ENCODE measurements at places on chromosomes 1 and 21.
A peak's percentile ranks its signal among the peaks of the same experiment; 100 is the strongest.

DNA sequence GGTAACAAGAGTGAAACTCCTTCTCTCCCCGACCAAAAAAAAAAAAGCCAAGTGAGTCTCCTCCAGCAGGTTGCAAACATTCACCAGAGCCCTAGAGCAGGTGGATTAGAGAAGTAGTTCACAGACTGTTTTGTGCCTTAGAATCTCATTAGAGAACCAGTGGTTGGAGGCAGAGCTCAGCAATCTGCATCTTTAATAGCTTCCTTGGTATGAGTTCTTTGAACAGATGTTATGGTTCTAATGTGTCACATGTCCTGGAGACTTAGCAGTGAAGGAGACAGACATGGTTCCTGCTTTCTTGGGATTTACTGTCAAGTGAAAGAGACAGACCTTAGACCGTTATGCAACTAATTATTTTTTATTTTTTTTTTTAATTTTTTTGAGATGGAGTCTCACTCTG is 26.8 kb downstream of the SESN2 start:
- no peak for DNase-seq

GRCh38 chr1:76390456-76390855 is 315.9 kb downstream of the ST6GALNAC3 start:
- peak; percentile 56 for DNase-seq

DNA sequence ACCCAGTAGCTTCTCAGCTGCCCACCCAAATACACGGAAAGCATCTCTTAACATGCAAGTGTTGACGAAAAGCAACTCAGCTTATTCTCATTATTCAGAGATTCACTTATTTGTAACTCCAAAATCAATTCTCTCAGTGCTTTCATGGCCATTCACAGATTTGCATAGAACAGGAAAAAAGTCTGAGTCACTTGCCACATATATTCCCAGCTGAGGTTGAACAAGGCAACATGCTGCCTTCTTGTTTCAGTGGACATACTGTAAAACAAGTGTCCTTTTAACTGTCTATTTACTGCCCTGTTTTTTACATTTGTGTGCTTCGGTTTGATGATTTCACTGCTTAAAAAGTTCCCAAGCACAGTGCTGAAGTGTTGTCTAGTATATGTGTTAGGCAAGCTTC is 273.0 kb downstream of the LTN1 start:
- no peak for DNase-seq

DNA sequence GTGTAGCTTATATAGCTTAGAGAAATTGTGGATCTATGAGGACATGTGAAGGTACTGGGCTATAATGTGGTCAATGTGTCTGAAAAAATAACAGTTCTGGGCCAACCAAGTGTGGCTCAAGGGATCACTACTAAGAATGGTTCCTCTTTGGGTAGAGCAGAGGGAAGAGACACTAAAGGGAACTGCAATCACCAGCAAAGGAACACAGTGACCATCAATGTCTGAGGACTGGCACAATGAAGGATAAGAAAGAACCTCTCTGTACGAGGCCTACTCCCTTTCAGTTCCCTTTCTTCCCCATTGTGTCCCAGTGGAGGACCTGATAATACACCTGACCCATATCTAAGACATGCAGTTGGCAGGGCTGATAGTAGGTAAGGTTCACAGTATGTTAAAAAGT is 89.9 kb upstream of the JAK1 start:
- no peak for DNase-seq

DNA sequence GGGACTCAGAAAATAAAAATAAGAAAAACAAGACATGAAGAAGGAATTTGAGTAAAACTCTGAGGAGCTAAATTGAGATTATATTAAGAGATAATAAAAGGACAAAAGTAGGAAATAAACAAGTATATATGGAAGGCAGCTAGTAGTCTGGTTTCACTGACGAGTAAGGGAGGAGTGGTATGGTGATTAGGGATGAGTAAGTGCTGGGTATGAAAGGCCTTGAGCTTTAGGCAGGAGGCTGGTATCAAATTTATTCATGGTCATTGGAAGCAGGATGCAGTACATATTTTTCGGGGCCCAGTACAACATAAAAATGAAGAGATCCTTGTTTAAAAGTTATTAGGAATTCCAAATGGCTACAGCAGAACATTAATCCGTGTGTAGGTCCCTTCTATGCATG is 789.7 kb upstream of the PRMT6 start:
- no peak for DNase-seq

DNA sequence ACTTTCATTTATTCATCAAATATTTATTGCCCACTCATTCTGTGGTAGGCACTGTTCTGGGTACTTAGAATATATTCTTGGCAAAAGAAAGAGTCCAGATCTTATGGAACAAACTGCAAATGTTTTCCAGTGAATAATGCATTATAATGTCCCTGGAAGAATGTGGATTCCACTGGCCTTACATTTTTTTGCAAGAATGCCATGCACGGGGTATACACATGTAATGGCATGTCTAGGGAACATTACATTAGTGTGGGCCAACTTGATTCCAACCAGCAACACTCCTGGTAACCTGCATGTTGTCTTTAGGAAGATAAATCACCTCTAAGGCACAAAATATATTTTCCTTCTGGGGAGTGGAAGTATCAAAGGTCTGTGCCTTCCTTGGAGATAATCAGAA is 33.0 kb upstream of the IFI44L start:
- no peak for DNase-seq

DNA sequence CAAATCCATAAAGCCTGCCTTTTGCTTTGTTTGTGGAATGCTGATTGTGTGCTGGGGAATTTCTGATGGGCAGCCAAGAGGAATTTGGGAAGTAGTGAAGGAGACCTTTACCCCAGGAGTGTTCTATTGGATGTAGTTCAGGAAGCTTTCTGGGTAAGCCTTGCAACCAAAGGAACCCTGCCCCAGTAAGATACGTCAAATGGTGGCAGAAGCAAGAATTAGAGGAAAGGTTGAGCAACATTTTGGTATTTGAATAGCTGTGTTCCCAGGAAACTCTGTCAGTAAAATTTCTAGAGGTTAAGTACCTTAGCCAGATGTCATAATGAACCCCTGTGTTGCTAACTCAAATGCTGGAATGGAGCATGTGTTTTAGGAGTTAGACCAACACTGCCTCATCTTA is 6.4 kb downstream of the MGST3 start:
- no peak for DNase-seq

GRCh38 chr1:21490774-21491487 is 18.3 kb upstream of the ALPL start:
- peak; percentile 7 for DNase-seq

GRCh38 chr1:6148497-6149241 is 31.5 kb downstream of the CHD5 start:
- peak; percentile 81 for DNase-seq

DNA sequence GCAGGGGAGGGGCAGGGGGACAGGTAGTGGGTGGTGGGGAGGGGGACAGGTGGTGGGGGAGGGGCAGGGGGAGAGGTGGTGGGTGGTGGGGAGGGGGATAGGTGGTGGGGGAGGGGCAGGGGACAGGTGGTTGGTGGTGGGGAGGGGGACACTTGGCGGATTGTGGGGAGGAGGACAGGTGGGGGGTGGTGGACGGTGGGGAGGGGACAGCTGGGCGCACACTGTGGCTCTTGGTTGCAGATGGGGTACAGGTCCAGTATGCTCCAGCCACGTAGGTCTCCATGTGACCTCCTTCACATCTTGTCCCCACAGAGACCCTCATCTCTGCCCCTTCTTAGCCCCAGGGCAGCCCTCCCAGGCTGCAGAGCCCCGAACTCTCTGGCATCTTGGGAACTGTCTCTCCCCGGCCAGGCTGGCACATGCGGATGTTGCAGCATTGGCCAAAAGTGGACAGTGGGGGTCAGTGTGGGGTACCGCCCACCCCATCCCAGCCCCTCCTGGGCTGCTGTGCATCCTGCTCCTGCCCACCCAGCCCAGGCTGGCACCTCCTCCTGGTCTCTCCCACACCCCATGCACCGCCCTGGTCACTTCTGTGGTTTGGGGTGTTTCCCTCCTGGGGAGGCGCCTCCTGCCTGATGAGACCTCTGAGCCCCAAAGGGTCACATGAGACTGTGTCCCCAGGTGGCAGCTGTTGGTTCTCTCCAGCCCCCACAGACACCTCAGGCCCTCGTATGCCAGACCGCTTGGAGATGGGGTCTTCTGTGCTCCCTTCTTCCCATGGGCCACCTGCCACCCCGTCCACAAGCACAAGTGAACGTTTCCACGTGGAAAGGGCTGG is 7.6 kb upstream of the SLC19A1 start:
- DNase-seq = no peak

- DNase-seq = no peak
Observed at GRCh38 chr1:160629286-160630210, 17.3 kb downstream of the SLAMF1 start.

DNA sequence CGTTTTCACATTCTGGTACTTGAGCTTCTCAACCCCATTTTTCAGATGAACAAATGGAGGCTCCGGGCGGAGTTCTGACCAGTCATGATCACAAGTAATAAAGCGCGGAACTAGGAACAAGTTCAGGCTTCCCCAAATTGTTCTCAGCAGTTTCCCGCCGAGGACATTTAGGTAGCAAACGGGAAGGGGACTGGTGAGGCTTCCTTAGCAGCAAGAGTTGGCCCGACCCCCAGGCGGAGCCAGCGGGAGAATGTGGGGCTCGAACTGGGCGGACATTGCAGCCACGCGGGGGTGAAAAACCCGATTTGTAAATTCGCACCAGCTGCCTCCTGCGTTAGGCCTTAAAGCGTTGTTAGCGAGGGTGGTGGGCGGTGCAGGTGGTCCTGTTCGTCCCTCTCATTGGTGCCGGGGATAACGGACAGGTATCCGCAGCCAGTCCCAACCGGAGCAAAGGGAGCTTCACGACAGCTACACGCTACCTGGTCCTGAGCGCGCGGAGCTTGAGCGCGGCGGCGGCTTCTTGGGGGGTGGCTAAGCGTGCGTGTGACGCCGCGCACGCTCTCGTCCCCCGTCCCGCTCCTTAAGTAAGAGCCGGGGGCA is 15.3 kb downstream of the SEMA6C start:
- DNase-seq = peak; percentile 89

DNA sequence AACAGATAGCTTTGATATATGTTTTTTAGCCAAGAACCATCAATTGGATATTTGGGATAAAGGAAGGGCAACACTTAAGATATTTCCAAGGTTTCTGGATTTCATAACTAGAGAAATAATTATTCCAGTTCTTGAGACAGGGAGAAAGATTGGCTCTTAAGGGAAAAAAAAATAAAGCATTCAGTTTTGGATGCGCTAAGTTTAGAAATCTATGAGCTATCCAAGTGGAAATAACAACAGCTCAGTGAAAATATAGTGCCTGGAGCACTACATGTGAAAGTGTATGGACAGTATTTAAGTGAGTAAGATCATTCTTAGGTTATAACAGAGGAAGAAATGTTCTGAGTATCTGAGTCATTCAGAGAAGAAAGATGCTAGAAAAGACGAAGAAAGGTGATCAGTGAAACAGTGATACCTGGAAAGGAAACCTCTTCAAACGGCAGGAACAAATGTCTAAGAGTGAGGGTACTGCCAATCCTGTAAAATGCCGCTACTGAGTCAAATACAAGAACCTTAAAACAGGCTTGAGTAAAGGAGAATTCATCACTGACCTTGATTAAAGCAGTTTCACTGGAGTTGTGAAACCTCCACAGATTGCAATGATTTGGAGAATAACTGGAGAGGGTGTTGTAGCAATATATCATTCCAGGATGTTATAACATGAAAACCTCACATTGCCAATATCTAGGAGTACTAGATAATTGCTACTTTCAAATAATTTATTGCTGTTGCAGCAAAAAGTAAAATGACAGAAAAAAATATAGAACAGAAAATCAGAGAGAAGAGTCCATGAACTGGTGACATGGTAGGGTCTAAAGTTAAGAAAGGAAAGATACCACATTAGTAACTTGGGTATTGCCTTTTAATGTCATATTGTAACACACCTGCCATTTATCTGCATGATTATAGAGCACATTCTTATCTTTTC is 482.1 kb upstream of the RGS18 start:
- no peak for DNase-seq

DNA sequence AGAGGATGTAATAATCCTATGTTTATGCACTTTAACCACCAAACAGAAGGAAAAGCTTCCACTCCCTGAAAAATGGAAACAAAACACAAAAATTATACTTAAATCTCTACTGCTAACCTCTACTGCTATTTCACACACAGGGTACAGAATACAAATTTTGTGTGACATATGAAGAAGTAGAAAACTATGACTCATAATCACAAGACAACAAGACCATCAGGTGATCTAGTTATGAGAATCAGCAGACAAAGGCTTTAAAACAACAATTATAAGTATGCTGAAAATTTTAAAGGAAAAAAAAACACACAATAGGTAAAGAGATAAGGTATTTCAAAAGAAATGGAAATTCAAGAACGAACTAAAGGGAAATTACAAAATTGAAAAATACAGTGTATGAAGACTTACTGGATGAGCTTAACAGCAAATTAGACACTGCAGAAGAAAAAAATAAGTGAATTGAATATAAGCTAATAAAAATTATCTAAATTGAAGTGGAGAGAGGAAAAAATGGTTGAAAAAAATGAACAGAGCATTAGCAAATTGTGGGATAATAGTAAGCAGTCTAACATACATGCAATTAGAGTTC is 13.6 kb upstream of the NAV1 start:
- no peak for DNase-seq

- DNase-seq = no peak
Observed at GRCh38 chr1:165842671-165843129, 15.3 kb downstream of the UCK2 start.

DNA sequence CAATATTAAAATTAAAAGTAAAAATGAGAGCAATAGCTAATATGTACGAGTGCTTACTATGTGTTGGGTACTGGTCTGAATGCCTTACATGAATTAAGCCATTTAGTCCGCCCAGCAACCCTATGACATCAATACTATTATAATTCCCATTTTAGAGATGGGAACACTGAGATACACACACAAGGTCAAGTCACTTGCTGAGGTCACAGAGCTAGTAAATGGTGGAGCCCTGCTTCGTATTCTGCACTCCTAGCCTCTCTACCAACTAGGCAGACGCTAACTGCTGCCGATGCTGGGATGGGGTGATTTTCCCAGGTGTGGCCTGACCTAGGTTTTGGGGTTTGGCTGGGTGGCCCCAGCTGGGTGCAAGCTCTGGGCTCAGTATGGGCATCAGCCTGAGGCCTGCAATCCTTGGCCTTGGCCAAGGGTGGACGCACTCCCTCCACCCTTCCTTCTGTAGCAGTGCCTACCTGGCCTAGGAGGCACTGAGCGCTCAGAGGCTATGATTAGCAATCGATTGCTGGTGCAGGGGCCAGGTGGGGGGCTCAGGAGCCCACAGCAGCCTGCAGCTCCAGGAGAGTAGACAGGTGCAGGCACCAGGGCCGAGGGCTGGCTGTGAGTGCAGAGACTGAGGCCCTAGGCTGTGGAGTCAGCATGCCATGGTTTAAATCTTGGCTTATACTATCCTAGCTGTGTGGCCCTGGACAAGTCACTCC is 2.7 kb downstream of the FAM131C start:
- no peak for DNase-seq

Measured in NCI-H1092 (cell line).